Right lobe of liver (tissue), 6 donors: ENCODE measurements at places on chromosomes 13 and 19. TPM values are rescaled to one million over a fixed set of nuclear protein-coding genes. Genes with fewer than 3 reads are reported as not detected.

CYP2A7 gene
- total RNA-seq: 2.5 TPM

LPAR6 gene
- total RNA-seq: 4.8 TPM

DNA sequence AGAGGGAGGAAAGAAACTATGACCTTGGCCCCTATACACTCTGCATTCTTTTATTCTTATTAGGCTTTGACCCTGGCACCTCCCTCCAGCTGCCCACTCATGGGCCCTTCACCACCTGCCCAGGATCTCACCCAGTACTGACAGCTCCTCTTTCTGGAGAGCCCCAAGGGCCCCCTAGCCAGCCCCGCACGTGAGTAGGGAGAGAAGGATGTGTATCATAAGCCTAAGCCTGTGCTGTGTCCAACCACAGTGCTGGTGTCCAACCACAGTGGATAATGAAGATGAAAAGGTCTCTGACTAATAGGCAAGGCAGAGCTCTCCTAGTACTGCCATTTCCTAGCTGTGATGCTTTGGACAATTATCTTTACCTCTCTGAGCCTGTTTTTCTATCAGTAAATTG lies 4.2 kb downstream of the DMRTC2 start:
- DNase-seq: no peak

DNA sequence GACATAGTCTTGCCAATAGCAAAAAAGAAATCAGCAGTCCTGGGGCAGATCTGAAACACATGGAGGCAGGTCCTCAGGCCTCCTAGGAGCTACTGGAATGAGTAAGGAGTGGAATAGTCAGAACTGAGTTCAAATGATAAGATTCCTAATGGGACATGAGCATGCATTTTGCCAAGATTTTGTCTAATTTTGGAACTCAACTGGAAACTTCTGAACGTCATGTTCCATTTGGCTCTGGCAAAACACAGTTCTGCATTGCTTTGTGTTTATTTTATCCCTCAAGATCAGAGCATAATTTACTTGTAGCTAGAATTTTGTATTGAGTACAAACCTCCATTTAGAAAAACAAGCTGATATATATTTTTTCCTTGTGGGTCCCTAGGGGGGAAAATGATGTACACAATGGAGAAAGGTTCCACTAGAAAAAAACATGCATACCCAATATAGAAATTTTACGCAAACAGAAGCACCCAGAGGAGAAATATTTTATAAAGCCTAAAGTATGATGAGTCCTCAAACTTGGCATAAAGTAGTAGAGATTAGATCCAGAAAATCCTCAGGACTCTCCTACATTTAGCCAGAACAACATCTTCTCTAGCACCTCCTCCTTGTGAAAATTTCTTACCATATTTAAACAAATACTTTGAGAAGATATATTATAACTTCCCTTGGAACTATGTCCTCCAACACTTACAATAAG lies 149.0 kb upstream of the SERP2 start:
- no peak for DNase-seq

DNA sequence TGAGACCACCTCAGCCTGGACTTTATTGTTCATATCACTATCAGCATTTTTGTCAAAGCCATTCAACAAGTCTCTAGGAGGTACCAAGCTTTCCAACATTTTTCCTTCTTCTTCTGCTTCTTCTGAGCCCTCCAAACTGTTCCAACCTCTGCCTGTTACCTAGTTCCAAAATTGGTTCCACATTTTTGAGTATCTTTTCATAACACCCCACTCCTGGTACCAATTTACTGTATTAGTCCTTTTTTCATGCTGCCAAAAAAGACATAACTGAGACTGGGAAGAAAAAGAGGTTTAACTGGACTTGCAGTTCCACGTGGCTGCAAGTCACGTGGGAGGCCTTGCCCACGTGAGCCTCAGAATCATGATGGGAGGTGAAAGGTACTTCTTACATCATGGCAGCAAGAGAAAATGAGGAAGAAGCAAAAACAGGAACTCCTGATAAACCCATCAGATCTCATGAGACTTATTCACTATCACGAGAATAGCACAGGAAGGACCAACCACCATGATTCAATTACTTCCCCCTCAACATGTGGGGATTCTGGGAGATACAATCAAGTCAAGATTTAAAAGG lies 215.1 kb downstream of the PCDH17 start:
- no peak for DNase-seq

IL11 gene
- not detected for total RNA-seq

- DNase-seq: no peak
Observed at GRCh38 chr13:51348069-51348967, 8.8 kb downstream of the SERPINE3 start.

DNA sequence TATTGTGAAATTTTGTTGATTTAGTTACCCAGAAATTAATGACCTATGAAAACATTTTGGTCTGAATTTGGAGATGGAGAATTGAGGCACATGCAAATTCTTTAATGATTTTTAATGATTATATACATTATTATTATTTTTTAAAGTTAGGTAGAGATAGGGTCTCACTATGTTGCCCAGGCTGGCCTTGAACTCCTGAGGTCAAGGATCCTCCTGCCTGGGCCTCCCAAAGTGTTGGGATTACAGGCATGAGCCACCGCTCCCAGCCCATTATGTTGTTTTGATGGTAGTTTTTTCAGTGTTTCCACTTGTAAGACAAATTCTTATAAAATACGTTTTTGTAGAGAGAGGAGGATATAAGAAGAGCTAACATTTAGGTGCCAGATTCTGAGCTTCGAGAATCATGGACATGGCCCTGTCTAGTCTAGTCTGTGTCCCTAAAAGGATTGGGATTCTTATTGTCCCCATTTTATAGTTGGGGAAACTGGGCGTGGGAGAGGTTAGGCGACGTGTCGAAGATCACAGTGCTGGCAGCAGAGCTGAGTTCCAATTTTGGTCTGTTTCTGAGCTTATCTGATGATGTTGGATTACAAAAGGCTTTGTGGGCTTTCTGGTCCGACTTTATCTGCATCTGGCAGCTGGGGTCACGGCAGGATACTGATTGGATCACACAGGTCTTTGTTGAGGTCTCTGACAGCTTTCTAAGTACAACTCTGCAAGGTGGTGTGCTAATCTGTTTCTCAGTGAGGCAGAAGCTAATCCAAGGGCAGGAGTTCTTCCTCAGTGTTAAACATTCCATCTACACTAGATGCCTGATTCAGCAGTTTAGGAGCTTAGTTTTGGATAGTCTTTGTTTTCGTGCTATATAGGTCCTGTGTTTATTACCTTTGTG lies 7.5 kb upstream of the WDR88 start:
- DNase-seq: no peak

YJEFN3 gene
- total RNA-seq: 0.31 TPM

DNA sequence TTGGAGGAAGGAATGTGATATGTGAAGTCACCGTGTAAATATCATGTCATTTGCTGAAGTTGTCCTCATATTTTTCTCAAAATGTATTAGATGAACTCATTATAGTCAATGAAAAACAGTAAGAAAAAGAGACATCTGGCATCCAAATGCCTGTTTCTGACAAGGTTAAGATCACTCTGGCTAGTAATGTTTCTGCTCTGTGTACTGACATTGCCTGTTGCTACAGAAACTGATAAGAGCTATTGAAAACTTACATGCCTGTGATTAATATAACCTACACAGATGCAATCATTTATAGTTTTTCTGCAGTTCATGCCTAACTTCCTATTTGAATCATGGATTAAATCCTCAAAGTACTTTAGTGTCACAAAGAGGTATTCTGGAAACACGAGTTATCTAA lies 249.8 kb downstream of the NBEA start:
- no peak for DNase-seq

- DNase-seq: no peak
Observed at GRCh38 chr19:47209319-47210179, 21.4 kb downstream of the BBC3 start.

GARIN5A gene
- 2.3 TPM for total RNA-seq

DNA sequence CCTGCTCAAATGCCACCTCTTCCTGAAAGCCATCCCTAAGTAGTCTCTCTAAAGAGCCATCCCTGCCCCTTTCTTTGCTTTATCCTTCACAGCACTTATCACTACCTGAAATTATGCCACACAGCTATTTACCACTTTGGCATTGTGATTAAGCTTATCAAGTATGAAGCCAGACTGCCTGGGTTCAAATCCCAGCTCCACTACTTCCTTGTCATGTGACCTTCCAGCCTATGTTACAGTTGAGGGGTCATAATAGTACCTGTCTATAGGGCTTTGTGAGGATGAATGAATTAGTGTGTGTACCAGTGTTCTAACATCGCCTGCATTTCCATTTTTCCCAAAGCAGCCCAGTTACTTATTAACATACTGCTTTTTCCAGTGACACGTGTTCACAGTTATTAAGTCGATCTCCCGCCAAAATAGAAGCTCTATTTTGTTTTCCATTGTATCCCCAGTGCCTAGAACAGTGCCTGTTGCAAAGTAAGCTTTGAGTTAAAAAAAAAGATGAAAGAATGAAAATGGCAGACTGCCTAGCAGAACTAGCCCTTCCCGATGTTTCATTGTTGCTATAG lies 32.8 kb downstream of the ZSWIM9 start:
- no peak for DNase-seq

ATP4A gene
- 0.06 TPM for total RNA-seq

GRCh38 chr13:79999601-80000000 lies 341.3 kb downstream of the SPRY2 start:
- no peak for DNase-seq

KLK1 gene
- total RNA-seq: not detected

RCBTB1 gene
- total RNA-seq: 8.3 TPM

DNA sequence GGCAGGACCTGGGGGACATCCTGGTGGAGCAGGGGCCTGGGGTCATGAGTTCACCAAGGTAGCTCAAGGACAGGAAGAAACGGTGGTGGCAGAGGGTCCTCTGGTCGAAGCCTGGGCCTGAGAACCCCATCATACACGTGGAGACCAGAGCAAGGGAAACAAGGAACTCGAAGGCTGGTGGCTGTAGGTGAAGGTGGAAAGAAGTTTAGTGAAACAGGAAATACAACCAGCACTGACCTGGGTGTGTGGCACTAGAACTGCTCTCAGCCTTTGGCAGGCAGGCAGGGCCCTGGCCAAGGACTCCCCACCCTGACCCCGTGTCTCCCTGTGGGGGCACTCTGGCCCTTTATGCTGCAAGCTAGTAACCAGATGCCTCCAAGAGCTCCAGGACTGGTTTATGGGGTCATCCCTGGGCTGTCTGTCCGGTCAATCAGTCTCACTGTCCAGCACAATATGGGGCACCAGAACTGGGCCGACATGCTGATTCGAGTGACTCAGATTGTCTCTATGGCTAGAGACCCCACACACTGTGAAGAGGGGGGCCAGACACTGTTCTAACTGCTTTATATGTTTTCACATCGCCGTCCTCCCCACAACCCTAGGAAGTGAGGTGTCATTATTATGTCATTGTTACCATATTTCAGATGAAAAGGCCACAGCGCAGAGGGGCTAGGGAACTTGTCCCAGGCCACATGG lies 3.8 kb downstream of the COX6B2 start:
- no peak for DNase-seq

DNA sequence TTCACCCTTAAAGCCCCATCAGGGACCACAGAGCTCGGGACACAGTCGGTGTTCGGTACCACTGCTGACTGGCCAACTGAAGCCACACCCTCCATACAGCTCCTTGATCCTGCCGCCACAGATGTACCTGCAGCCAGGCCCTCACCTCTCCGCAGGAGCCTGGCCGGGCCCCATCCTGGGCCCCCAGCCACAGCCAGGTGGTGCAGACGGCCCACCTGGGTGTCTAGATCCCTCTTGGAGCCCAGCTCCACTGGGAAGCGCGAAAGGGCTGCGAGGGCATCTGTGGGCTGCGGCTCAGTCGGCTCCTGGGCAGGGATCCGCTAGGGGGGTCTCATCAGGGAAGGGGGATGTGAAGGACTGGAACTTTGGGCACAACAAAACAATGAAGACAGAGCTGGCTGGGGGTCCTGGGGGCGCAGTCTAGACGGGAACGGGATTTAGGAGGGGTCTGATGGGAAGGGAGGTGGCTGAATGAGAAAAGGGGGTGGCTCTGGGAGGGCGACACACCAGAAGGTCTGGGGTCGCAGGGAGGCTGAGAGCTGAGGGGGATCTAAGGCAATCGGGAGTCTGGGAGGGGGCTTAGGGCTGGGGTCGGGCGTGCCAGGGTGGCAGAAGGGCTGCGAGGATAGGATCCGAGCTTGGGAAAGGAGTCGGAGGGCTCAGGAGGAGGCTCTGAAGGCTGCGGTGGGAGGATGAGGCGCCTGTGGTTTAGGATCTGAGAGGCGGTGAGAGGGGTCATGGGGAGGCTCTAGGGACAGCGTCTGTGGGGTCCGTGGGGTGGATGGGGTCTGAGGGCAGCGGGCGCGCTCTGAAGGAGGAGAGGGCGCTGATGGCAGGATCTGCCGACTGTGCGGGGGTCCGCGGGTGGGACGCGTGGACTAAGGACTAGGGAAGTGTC lies 15.8 kb downstream of the PRODH2 start:
- DNase-seq: no peak

DNA sequence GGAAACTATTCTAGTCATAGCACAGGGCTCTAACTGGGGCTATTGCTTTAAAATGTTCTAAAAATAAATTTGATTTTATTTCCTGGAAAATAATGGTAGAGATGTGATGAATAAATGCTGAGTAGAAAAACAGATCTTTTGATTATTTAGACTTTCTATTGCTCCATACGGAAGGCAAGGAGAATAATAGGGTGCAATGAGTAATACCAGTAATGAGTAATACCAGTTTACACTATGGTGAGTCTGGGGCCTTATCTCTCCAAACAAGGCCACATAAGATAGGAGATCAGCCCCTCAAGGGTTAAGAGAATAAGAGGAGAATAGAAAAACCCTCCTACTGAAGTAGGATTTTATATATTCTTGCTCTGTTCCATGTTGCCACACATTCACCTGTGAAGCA lies 390.4 kb downstream of the KLF5 start:
- no peak for DNase-seq

GRCh38 chr13:112248862-112249592 lies 127.1 kb upstream of the SPACA7 start:
- peak; percentile 81 for DNase-seq

IL4I1 gene
- total RNA-seq: not detected

CATSPERD gene
- not detected for total RNA-seq

DNA sequence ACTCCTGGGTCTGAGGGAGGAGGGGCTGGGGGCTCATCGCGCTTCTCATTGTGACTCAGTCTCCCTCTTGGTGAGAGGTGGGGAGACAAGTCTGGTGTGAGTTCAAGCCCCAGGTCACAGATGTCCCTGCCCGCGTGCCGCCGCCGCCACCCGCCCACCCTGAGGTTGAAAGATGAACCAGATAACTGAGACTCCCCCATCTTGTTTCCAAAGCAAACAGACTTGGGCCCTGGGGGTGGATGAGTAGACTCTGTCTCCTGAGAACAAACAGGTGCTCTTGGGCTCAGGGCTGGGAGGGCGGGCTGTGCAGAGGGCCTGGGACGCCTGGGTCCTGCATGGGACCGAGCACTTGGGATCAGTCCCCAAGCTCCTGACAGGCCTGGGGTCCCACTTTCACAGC lies 567 bp downstream of the SBK2 start:
- DNase-seq: no peak

FARP1 gene
- total RNA-seq: 44.9 TPM

CD209 gene
- total RNA-seq: 1.8 TPM

- no peak for DNase-seq
Observed at GRCh38 chr13:20721058-20721453, 17.6 kb downstream of the IL17D start.

ZNF468 gene
- total RNA-seq: 1.9 TPM

GRCh38 chr19:1408300-1409203 lies 1.2 kb downstream of the DAZAP1 start:
- no peak for DNase-seq
